ENCODE measurements at places on chromosomes 3 and 15.

DNA sequence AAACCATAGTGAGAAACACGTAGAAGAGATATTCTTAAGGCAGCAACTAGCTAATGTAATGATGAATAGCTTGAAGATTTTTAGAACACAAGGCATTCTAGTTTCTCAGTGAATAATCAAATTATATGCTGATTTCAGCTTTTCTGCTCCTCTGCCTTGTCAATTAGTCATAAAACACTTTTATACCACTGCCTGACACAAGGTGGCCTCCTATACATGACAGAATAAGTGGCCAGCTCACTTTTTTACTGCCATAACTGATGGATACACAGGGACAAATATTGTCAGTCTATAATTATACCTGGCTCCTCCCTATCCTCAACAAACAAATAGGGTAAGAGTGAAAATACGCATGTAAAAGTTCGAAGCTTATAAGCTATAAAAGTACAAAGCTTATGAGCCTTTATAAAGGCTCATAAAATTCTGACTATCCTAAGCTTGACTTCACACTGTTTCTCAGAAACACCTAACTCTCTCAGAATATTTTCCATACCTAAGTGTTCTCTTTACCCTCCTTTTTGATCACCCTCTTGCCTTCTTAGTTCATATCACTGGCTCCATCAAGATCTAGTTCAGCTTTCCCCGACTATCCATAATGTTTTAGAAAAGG lies 81.6 kb downstream of the HERC1 start:
- DNase-seq = peak; percentile 37

DNA sequence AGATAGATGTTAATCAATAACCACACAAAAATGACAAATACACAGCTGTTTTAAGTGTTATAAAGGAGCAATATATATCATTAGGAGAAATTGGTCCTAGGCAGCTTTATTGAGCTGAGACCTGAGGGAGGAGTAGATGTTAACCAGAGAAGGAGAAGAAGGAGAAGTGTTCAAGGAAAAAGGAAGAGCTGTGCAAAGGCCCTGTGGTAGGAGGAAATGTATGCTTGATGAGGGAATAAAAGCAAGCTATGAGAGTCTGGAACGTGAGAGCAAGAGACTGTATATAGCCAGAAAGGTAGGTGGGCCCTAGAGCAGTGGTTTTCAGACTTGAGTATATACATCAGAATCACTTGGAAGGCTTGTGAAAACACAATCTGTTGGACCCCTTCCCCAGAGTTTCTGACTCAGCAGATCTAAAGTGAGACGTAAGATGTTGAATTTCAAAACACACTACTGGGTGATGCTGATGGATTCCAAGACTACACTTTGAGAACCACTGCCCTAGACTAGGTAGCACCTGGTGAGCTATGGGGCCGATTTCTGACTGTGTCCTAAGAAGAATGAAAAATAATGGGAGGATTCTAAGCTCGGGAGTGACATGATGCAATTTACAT lies 342.3 kb upstream of the ADAMTS9 start:
- DNase-seq = no peak

DNA sequence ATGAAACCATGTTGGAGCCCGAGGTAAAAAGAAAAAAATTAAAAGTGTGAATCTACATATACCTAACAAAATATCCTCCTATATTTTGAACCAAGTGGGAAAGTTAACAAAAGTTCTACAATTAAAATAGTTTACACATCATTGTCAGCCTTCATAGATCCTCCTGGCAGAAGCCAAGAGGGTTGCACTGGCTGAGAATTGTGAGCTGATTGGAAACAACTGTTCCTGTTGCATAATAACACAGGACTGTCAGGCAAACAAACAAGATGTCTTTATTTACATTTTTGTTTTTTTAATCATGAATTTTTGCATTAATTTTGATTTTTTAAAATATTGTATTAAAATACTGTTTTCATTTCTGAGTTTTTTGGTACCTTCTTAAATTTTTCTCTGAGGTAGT lies 215.2 kb upstream of the MME start:
- DNase-seq = no peak

DNA sequence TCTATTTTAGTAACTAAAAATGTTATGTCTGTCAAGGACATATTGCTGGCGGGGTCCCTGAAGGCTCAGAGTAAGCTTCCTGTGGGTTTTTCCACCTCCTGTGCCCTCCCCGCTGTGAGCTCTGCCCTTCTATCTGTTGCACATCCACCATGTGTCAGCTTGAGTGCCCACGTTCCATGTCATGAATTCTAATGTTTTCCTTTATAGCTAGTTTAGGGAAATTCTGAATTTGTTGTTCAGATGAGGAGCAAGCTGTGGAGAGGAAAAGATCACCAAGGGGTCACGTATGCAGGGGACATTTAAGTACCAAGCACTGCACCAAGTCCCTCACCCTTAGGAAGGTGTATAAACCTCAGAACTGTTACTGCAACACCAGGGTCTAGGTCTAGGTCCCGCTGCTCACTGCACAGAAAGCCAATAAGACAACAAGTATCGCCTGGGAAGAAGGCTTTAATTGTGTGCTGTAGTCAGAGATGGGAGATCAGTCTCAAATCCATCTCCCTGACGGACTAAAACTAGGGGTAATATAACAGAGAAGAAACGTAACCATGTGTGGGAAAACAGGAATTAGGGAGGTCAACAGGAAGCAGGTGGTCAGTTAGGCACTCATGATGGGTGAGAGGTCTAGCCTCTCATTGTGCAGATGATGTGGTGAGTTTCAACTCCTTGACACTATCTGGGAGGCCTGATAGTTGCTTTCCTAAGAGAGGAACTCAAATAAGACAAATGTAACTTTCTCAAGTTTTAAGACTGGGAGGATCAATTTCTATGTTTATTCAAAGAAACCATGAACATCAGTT lies 9.7 kb downstream of the GP9 start:
- DNase-seq = no peak

DNA sequence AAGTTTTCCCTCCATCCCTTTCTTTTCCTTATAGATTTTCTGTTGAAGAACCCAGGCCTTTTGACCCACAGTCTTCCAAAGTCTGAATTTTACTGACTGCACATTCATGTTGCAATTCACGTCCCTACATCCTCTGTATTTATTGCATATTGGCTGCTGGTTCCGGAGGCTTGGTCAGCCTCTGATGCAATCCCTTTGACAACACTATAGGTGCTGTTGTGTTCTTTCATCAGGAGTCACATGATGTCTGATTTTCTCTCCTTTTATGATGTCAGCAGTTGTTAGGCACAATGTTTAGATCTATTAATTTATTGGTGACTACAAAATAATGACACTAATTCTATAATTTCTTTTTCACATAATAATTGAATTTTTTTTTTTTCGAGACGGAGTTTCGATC lies 8.7 kb downstream of the CYP1A1 start:
- no peak for DNase-seq

Measured in head of caudate nucleus (tissue), 42 donors.